Activated CD4-positive, CD25-positive, alpha-beta regulatory T cell (primary cell): ENCODE measurements at places on chromosomes 5 and 9.

DNA sequence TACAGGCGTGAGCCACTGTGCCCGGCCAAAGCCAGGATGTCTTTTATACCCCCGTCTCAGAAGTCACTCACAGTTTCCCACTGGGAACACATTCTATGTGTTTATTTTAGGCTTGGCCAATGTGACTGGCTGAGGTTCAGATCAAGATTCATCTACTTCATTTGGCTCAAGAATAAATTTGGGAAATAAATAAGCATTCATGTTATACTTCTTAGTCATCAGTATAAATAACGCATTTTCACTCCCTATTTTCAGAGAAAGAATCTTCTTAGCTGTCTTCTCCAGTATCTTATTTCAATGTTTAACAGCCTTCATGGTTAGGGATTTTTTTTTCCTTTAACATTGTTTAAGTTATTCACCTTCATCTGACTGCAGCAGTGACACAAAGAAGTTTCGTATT is 11.8 kb downstream of the S100Z start:
- no peak for DNase-seq

DNA sequence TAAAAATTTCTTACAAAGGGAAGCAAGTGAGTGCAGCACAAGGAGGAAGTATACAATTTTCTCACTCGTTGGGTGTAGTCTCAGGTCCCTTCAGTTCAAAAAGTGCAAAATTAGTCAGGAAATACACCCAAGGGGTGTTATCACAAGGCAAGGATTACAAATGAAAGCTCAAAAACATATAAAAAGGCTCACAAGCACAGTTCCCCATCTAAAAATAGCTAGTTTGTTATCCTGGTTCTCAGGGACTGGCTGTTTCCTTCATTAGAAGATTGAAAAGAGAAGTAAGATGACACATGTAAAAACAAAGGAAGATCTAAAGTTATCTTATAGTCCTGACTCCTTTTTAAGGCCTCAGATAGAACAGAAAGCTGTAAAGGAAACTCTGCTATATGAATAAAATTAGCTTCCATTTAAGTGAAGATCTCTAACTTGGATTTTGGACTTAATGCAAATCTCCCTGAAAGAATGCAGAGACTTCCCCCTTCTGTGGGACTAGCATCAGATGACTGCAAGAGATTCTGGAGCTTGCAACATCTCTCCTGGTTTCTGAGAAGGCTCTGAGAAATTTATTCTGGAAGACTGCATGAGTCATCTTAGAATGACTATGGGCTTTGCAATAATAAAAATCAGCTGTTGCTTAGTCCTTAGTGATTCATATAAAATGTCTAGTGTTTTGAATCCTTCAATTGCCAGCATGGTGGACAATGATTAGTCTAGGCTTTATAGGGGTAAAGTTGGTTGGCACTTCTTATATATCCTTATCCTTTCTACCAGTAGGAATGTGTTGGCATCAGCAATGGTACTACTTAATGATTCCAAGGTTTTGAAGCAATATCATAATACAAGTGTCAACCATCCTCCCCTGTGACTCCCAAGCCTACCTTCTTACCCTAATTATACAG is 25.4 kb downstream of the DAB2 start:
- no peak for DNase-seq

DNA sequence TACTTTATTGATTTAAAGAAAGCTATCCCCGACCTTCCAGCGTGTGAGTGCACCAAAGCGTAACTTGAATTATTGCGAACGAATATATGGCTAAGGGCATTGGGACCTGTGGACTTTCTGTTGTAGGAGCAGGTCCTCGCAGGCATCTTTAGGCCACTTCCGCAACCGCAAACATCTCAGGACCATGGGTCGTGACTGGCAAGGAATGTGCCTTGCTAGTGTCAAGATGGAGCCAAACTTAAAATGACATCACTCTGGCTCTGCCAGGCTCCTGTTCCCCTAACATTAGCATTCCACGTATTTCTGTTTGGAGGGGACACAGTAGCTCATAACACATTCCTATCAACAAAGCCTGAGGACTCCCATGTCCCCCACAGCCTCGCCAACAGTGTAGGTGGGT is 44.1 kb upstream of the OLFM1 start:
- DNase-seq: no peak

DNA sequence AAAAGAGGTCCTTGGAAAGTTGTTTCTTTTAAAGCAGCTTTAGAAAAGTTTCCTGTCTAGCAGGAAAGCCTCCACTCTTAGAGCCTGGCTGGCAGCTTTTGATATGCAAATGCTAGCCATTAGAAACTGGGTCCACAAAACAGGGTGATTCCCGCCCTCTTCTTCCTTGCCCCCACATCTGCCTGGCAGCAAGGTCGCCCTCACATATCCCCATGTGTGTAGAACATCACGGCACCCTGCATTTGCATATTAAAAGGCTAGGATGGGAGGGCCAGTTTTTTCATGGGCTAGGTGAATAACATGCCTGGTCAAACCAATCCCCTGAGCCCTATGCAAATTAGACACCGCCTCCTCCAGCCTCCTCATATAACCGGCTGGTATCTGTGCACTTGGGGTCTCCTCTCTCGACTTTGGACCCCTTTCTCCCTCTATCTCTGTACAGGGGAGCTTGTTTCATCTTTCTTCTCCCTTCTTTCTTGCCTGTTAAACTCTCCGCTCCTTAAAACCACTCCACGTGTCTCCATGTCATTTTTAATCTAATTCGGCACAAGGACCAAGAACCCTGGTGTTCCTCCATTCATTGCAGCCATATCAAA is 426.8 kb upstream of the CTNND2 start:
- DNase-seq: no peak

- DNase-seq: no peak
Measured at GRCh38 chr5:133751421-133751820, 139.1 kb upstream of the FSTL4 start.

- no peak for DNase-seq
Measured at GRCh38 chr5:67163231-67163756, 33.3 kb downstream of the CD180 start.

DNA sequence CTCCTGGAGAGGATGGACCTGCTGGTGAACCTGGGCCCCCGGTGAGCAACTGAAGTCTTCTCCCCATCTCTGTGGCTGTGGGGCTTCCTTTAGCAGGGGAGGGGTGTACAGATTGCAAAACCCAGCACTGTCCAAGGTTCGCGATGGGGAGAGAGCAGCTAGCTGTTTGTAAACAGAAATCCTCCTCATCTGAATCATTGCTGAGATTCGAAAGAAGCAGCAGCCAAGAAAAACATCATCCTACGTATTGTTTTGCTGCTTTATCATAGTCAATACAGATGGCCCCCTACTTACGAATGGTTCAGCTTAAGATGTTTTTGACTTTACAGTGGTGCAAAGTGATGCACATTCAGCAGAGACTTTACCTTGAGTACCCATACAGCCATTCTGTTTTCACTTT is 80.0 kb upstream of the TGFBR1 start:
- no peak for DNase-seq

GRCh38 chr5:158907856-158908255 is 191.9 kb downstream of the EBF1 start:
- DNase-seq: no peak

GRCh38 chr9:13351778-13352386 is 72.4 kb upstream of the MPDZ start:
- no peak for DNase-seq

- no peak for DNase-seq
Measured at GRCh38 chr9:71518045-71518827, 250.1 kb downstream of the CEMIP2 start.

- no peak for DNase-seq
Measured at GRCh38 chr9:105079457-105079856, 151.5 kb upstream of the ABCA1 start.

- no peak for DNase-seq
Measured at GRCh38 chr9:36676778-36677485, 104.2 kb downstream of the MELK start.

DNA sequence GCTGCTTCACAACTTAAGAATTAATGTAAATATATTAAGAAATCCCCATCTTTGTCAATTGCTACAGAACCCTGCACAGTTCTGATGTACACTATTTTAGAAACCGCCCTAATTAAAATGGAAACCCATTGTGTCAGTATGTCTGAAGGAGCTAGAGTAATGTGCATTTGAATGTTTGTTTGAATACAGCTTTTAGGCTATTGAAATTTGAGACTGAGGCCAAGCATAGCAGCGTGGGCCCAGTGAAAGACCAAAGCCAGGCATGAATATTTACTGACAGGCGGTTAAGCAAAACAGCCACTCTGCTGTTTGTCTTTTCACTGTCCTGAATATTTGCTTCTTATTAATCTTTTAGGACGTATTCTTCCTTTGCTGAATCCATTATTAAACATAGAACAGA is 252.3 kb downstream of the IZUMO3 start:
- DNase-seq: no peak
